CD4-positive, alpha-beta T cell treated with Interleukin-17A for 4 hours (primary cell): ENCODE measurements at places on chromosomes 1 and 21.

GRCh38 chr1:160206421-160207117, 1.4 kb downstream of the PEA15 start:
- DNase-seq: no peak

GRCh38 chr21:36207577-36208320, 51.1 kb downstream of the DOP1B start:
- DNase-seq: no peak

- no peak for DNase-seq
Measured at GRCh38 chr1:241782396-241782795, 65.6 kb upstream of the EXO1 start.

DNA sequence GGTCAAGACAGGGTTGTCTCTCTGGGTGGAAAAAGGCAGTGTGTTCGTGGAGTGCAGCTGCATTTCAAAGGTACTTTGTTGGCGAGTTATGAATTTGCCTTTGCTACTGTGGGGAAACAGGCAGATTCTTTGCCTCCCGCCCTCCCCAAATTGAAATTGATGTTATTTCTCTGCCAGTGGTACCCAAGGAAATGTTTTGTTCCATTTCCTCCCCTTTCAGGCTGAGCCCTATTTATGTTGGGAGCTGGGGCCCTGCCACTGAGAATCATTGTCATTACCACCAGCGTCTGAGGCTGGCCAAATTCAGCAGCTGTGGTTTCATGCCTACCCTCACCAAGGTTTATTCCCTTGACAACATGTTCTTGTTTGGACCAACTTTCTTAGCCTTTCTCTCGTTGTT, 48.5 kb upstream of the OLIG2 start:
- DNase-seq: no peak

GRCh38 chr1:84073266-84073665, 70.8 kb upstream of the PRKACB start:
- no peak for DNase-seq

GRCh38 chr21:35170244-35170643, 121.1 kb upstream of the RUNX1 start:
- no peak for DNase-seq

- no peak for DNase-seq
Measured at GRCh38 chr1:85612704-85613361, 32.3 kb downstream of the CCN1 start.

GRCh38 chr1:173914366-173914871, 2.7 kb downstream of the SERPINC1 start:
- peak; percentile 42 for DNase-seq

GRCh38 chr21:45022348-45022675, 52.1 kb upstream of the ADARB1 start:
- DNase-seq: no peak

GRCh38 chr21:14675774-14676530, 129.8 kb upstream of the SAMSN1 start:
- peak; percentile 52 for DNase-seq

DNA sequence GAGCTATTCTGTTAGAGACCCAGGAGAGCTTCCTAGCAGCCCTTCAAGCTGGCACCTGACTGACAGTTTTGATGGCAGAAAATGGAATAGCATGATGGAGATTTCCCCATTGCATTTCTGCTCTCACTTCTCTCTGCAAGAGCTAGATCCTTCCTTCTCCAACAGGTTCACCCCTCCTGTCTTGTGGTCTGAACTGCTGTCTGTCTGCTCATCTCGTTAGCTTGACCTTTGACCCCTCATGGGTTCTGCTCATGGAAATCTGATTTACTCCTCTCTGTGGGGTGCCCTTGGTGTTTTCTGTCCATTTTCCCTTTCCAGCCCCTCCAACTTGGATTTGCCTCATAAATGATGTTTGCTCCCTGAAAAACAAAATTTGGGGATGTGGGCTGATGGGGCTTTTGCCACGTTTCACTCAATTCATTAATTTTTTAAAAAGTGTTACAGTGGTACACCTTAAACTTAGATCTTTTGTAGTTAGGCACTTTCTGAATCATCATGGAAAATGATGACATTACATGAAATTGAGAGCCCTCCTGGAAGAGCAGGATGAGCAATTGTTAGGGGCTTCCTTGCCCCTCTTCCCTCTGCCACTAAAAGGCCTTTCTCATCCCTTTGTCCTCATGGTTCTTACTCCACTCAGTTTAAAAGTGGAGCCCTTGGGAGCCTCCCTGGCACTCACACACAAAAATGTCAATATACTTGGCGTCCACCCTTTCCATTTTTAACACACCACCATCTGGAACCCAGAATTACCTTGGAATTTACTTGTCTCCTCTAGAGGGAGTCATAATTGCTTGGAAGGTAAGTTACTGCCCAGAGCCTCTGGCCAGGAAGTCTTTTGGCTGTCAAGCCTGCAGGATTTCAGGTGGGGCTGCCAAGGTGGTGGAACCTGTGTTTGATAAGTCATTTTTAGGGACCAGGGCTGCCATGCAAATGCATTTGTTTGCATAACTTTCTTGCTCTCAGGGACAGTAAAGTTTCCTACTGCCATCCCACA, 31.9 kb upstream of the IL19 start:
- peak; percentile 31 for DNase-seq

- DNase-seq: no peak
Measured at GRCh38 chr1:44389437-44389836, 15.6 kb upstream of the RNF220 start.

DNA sequence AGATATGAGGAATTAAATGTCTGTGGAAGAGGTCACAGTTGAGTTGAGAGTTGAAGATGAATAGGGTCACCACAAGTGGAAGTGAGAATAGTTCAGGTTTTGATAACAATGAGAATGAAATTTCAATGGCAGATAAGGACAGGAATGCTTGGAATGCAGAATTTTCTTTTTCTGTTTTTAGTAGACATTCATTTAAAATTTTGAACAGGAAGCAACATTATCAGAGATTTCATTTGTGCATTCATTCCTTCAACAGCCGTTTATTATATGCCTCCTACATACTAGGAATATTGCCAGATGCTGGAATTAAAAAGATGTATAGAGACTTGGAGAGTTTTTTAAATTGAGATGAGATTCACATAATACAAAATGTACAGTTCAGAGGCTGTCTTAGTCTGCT, 126.8 kb downstream of the ITSN1 start:
- no peak for DNase-seq

DNA sequence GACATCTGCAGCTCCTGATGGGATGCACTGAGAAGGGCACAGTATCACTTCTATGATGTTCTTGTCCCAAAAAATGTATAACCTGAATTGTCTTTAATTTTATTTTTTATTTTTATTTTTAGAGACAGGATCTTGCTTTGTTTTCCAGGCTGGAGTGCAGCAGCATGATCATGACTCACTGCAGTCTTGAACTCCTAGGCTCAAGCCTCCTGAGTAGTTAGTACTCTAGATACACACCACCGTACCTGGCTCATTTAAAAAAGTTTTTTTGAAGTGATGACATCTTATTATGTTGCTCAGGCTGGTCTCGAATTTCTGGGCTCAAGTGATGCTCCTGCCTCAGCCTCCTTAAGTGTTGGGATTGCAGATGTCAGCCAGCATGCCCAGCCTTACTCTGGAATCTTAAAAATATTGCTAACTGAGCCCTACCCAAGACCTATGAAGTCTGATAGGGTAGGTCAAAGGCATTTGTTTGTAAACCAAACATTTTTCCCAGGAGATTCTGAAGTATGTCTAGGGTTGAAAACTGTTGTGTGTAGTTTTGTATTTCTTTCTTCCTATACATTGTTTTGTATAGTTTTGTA, 68.9 kb downstream of the ATF6 start:
- DNase-seq: no peak

GRCh38 chr1:36160949-36161485, 5.1 kb downstream of the MAP7D1 start:
- peak; percentile 78 for DNase-seq

DNA sequence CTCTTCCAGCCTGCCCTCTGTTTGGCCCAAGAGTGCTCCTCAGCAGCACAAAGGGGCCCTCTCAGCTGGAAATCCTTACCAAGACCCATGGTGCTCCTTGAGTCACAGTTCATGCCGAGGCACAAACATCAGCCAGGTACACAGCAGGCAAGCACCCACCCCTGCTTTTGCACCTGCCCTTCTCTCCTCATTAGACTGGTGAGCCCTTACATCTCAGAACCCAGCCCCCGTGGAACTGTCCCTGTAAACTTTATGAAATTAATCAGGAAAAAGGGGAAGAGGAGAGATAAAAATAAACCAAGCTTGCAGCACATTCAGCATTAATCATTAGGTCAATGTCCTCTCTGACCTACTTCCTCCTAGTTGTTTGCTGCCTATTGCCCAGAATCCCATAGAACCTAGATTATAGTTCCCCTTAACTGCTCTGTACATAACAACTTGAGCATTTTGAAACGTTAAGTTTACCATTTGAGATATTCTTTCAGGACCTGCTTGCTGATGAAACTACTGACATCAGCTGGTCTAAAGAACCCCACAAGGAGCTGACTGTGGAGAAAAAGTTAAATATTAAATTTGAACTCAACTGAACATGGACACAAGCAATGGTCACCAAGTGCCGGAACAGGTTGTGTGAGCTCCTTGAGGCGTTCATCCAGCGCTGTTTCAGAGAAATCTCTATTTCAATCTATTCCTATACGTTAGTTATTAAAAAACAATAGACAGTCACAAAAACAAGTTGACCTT, 738.4 kb downstream of the MATN1 start:
- DNase-seq: no peak
